GM12878 (cell line): ENCODE measurements at places on chromosomes 12 and 14.

DNA sequence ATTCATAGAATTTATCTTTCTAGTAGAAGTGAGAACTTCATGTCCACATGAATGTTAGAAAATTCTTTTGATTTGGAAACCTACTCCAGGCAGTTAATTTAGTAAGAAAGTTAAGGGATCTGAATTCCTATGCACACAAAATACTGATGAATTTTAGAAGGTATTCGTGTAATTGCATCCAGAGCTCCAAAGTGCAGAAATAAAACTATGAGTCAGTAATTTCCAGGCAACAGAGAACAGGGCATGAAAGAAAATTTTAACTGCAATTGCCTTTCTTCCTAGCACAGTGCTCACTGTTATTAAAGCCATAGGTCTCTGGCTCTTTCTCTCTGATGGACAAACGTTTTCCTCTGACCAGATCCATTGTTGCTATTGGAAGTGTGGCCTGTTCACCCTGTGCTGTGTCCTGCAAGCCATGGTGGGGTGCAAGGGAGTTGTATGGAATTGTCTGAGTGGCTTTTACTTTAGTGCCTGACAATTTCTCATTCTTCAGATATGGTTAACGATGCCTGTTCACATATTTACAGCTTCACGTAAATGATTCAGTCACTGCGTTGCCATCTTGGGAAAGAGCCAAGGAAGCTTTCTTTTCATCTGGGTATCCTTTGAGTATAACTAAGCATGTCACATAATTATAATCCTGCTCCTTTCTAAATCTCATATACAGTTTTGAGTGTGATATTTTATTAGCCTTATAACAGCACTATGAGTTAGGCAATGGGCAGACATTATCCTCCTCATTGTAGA is 145.1 kb downstream of the ACSS3 start:
- no peak for DNase-seq

DNA sequence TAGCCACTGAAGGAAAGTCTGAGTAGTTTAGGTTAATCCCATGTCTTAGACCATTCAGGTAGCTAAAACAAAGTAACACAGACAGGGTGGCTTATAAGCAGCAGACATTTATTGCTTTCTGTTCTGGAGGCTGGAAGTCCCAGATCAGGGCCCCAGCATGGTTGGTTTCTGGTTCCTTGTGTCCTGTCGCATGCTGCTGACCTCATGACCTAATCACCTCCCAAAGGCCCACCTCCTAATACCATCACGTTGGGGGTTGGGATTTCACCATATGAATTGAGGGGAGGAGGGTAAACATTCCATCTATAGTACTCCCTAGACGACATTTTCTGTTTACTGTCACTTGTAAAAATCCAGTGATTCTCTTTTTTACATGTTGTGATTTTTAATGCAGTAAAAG is 148.6 kb downstream of the FBXL14 start:
- DNase-seq: no peak

DNA sequence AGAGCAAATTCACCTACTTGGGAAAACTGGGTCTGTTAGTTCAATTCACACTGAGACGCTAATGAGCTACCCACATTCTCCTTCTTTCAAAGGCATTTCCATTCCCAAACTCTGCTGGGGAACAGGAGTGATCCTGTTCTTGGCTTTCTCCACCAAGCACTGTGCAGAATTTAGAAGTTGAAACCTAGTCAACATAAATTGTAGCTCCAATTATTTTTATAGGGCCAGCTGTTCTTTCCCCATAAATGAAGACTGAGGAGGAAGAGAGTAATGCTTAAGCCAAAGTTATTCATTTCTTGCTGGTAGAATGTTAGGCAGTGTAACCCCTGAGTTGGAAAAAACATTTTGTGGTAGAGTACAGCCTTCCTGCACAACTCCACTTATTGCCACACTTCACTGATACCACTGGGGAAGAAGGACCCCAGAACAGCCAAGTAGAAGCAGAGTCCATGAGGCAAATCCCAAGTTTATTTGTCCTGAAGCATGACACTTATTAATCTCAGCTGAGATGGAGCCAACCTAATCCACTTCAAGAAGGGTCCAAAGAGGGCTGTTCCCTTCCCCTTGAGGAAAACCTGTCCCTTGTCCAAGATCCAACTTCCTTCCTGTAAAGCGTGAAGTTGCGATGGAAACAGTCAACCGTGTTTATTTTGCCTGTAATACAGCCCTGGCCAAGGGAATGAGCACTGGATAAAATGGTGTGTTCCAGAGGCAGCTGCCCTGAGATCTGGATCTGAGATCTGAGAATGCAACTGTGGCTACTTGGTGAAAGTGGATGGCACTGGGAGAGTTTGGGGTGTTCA is 151.8 kb downstream of the TBX5 start:
- no peak for DNase-seq

DNA sequence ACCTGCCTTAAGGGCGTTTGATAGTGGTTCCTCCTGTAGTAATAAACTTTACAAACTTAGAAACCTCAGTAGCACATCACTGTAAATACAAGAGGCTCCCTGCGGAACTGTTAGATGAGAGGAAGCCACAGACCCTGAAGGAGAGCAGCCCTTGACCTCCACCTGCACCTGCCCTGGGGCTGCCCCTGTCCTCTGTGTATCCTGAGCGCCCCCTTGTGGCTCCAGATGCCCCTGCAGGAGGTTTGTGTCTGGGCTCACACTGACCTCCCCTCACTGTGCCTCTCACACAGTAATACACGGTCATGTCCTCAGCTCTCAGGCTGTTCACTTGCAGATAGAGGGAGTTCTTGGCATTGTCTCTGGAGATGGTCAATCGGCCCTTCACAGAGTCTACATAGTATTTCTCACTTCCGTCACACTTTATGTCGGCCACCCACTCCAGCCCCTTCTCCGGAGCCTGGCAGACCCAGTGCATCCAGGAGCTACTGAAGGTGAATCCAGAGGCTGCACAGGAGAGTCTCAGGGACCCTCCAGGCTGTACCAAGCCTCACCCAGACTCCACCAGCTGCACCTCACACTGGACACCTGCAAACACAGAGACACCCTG is 1059.8 kb downstream of the TMEM121 start:
- DNase-seq: no peak

DNA sequence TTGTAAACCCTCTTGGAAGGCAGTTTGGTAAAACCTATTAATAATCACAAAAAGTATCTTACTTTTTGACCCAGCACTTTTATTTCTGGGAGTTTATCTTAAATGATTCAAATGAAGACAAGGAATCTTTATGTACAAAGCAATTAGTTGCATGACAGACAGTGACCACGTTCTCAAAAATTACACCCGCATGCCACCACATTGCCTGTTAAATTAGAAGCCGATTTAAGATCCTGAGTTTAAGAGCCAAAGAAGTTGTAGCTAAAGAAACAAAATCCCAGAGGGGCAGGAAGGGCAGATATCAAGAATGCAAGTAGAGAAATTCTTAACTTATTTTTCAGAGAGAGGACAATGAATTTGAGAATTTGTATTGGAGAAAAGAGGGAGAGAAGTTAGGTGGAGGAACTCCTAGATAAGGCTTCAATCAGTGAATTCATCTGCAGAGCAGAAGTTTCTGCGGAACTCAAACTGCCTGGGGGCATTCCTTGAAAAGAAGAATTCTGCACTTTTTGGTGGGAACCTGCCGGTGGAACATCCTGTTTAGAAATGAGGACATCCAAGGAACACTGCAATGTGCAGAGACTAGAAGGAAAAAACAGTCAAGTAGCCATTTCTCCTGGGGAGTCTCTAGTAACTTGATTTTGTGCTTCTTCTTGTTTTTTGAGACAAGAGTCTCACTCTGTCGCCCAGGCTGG is 1.1 kb upstream of the RIOX1 start:
- DNase-seq: no peak

DNA sequence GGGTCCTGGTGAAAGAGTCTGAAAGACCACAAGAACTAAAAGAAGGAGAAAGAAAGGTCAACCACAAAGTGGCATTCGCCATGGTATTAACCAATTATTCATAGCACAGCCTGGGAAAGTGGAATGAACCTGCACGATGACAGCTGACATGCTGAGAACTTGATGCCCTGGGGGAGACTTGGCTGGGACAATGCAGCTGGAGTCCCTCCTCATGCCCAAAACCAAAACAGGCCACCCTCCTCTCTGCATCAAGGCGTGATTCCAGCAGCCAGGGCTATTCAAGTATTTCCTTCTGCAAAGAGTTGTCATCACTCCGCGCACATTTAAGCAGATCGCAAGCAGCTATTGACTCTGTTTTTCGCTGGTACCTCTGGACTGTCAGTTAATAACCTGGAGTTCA is 167.1 kb upstream of the NOS1 start:
- DNase-seq: no peak

DNA sequence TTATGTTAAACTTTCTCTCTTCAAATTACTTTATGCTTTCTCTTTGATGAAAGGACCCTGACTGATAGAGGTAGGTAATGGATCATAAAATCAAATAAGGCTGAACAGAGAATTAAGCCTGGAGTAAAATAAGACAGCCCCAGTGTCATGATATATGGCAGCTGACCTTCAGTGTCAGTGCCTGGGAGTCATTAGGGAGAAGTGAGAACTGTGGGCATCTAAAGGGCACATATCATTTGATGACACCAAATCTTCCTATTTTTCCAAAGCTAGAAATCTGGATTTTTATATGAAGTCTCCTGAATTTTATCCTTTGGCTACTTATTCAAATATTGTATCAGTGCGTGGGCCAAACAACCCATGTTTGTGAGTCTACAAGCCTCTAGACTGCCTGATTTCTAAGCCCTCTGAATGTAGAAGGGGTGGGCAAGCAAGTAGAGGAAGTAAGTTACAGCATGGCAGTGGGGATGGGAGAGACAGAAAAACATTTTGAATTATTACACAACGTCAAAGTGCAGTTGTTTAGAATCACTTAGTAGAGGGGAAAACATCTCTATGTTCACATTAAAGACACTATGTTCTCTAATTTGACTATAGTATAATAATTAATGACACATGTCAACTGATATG is 10.0 kb downstream of the SLC39A9 start:
- DNase-seq: no peak

- no peak for DNase-seq
These were observed 179.3 kb upstream of the TMEM260 start for GRCh38 chr14:56400109-56400825.

- DNase-seq: peak; percentile 57
These were observed 3.1 kb upstream of the CREBL2 start for GRCh38 chr12:12608557-12608957.

DNA sequence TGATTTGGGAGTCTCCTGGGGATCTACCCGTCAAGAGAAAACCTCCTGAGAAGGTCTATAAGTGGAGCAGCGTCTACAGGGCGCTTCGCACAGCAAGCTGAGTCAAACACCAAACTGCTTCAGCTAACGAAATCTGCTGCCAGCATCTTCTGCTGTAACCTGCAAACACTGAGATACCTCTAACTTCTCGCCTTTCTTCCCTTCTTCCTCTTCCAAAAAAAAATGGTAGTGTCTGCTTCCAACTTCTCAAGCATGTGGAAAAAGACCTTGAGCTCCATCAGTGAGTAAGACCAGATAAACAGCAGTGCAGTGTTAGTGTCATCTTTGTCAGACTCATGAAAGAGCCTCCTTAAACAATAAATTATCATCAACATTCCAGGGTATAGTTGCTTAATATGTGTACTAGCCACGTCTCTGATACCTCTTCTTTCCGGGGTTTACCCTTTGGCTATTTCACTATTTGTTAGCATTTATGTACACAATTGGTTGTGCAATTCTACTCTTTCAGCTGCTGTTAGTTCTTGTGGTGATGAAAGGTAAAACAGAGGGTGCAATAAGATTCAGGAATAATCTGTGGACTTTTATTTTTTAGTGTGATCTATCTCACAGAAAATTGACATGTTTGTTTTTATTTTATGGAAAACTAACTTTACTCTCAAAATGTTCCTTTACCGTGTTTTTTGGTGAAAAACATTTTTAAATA is 81.6 kb downstream of the LLPH start:
- no peak for DNase-seq

GRCh38 chr12:94023879-94024278 is 124.5 kb upstream of the PLXNC1 start:
- no peak for DNase-seq

DNA sequence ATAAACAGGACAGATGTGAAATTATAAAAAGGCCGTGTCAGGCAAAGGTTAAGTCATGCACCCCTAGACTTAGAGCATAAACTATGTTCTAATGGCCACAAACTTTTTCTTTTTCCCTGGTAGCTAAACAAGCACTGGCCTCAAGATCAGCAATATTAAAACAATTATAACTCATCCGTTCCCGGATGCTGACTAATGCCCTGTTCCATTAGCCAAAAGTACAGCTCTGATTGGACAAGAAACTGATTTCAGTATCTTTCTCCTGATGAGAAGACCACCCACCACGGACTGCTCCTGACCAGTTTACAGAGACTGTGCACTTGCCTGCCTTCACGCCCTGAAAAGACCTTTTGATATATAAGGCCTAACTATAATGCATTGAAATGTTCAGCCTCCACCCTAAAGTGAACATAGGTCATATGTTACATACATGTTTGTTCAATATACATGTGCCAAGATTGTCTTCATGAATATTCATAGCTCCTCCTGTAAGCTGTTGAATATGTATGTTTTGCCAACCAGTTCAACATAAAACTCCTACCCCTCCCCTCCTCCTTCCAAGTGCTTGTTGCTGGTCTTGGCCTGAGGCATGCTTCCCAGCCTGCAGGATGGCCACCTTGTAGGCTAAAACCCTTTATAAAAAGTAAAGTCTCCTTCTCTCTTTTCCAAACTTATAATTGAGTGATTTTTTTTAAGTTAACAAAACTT is 162.0 kb downstream of the IPO8 start:
- no peak for DNase-seq

DNA sequence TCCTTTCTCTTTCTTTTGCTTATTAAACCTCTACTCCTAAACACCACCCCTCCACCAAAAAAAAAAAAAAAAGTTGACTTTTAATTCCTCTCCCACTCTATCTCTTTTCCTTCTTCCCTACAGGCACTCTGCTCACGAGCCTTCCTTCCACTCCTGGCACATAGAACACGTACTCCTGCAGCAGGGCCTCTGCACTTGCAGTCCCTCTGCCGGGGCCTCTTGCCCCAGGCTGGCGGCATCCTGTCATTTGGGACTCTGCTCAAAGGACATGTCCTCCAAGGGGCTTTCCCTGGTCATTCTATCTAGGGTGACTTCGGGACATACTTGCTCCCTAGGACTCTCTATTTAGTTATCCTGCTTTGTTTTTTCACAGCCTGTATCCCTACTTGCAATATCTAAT is 7.7 kb downstream of the FOS start:
- DNase-seq: no peak

- no peak for DNase-seq
These were observed 42.4 kb downstream of the ITPR2 start for GRCh38 chr12:26790645-26790994.
